ENCODE measurements at places on chromosomes 6 and 20. TPM values are rescaled to one million over a fixed set of nuclear protein-coding genes. Genes with fewer than 3 reads are reported as not detected.

SNAP25 gene
- 10.5 TPM for total RNA-seq

HLA-DRB5 gene
- 50.3 TPM for total RNA-seq

PTK6 gene
- total RNA-seq = 39.5 TPM

WDR27 gene
- 49.1 TPM for total RNA-seq

SLC2A4RG gene
- 65.0 TPM for total RNA-seq

ITPR3 gene
- 111 TPM for total RNA-seq

RUNX2 gene
- total RNA-seq = 2.0 TPM

QRSL1 gene
- total RNA-seq = 15.2 TPM

RPS6KA2 gene
- total RNA-seq = 8.6 TPM

ZC2HC1B gene
- not detected for total RNA-seq

KIF25 gene
- total RNA-seq = 0.41 TPM

PHF10 gene
- total RNA-seq = 27.9 TPM

PBOV1 gene
- not detected for total RNA-seq

LST1 gene
- 3.9 TPM for total RNA-seq

RNF182 gene
- total RNA-seq = 0.25 TPM

COX4I2 gene
- total RNA-seq = 0.63 TPM

FAM184A gene
- total RNA-seq = 0.60 TPM

SOX18 gene
- total RNA-seq = 20.0 TPM

UBD gene
- 11.7 TPM for total RNA-seq

NRN1 gene
- 3.6 TPM for total RNA-seq

HMGCLL1 gene
- total RNA-seq = 1.0 TPM

GSTA5 gene
- total RNA-seq = not detected

C6orf15 gene
- not detected for total RNA-seq

PNLDC1 gene
- total RNA-seq = not detected

TRIM40 gene
- 37.3 TPM for total RNA-seq

SRMS gene
- 0.52 TPM for total RNA-seq

BMP7 gene
- 1.7 TPM for total RNA-seq

TOX2 gene
- total RNA-seq = 2.9 TPM

ZSCAN31 gene
- 8.7 TPM for total RNA-seq

CHRNA4 gene
- total RNA-seq = not detected

LRRC1 gene
- 89.4 TPM for total RNA-seq

YWHAB gene
- 265 TPM for total RNA-seq

TMEM244 gene
- not detected for total RNA-seq

RHAG gene
- total RNA-seq = not detected

PRELID3B gene
- 121 TPM for total RNA-seq

FILIP1 gene
- 49.8 TPM for total RNA-seq
